Islet precursor cell (in vitro differentiated cells): ENCODE measurements at places on chromosomes 2 and 18.

- peak; percentile 82 for DNase-seq
These were observed 35.8 kb downstream of the CIB4 start for GRCh38 chr2:26605195-26605998.

- DNase-seq, result no peak
These were observed 5.8 kb upstream of the DUSP2 start for GRCh38 chr2:96150791-96151594.

GRCh38 chr2:216695401-216695821, at the start of gene IGFBP5:
IGFBP5 (minus strand) TSS chr2:216695549; CDS start chr2:216694775, 774 bp downstream.
- peak; percentile 86 for DNase-seq

DNA sequence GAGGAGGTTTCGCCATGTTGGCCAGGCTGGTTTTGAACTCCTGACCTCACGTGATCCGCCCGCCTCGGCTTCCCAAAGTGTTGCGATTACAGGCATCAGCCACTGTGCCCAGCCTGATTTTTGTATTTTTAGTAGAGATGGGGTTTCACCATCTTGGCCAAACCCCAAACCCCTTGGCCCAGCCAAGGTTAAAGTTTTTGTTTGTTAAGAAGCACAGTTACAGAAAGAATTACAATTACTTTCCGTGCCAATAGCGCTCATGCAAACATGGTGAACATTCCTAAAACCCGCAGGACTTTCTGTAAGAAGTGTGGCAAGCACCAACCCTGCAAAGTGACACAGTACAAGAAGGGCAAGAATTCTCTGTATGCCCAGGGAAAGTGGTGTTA, 26.1 kb downstream of the ITSN2 start:
- no peak for DNase-seq

DNA sequence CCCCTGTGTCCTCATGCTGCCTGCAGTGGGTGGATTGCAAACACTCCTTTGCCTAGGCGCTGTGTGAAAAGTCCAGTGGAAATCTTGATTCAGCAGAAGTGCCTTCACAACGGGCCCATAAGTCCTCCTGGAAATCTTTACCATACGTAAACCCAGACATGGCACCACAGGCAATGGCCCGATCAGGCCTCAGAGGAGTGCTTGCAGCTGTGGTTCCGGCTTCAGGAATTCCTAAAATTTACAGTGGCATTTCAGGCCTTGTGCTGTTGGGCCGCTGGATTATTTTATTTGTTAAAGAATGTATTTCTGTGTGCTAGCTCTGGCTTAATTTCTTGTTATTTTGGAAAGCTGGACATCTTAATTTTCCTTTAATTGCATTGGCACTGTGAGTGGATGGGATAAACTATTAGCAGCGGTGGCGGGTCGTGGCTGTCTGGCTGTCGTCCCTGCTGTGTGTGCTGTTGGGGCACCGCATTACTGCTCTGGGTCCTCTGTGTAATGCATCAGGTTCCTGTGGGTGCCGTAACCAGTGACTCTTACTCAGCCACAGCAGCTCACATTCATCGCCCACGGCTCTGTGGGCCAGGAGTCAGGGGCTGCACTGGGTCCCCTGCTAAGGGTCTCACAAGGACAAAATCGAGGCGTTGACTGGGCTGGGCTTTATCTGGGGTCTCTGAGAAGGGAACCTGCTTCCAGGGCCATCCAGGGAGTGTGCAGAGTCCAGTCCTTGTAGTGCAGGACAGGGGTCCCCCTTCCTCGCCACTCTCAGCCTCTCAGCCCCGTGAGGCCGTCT, 73.1 kb downstream of the RTP5 start:
- no peak for DNase-seq

- no peak for DNase-seq
These were observed 31.0 kb downstream of the TANC1 start for GRCh38 chr2:158999458-158999857.

GRCh38 chr2:36528274-36528673, 69.7 kb downstream of the FEZ2 start:
- DNase-seq, result no peak

- DNase-seq, result no peak
These were observed 3.2 kb downstream of the TBC1D8 start for GRCh38 chr2:101147971-101148370.

DNA sequence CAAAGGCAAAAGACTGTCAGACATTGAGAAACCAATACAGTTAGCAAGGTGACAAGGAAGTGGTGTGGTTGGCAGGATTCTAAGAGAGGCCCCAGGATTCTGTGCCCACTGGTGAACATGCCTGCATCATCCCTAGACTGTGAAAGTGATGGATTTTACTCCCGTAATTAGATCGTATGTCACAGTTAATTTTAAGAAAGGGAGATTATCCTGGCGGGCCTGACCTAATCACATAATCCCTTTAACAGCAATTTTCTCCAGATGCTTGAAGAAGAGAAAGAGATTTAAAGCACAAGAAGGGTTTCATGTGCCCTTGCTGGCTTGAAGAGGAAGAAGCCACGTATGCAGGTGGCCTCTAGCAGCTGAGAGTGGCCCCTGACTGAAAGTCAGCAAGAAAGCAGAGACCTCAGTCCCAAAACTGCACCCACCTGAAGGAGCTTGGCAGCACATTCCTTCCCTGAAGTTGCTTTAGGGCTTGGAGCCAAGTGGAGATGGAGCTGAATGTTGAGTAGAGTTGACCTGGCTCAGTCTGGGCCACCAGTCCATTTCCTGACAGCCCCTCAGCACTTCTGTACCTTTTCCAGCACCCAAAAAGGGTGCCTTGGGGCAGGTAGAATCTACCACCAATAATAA, 49.1 kb downstream of the GTF3C3 start:
- DNase-seq, result no peak

GRCh38 chr2:135281379-135281778, 229.3 kb downstream of the RAB3GAP1 start:
- DNase-seq, result no peak

DNA sequence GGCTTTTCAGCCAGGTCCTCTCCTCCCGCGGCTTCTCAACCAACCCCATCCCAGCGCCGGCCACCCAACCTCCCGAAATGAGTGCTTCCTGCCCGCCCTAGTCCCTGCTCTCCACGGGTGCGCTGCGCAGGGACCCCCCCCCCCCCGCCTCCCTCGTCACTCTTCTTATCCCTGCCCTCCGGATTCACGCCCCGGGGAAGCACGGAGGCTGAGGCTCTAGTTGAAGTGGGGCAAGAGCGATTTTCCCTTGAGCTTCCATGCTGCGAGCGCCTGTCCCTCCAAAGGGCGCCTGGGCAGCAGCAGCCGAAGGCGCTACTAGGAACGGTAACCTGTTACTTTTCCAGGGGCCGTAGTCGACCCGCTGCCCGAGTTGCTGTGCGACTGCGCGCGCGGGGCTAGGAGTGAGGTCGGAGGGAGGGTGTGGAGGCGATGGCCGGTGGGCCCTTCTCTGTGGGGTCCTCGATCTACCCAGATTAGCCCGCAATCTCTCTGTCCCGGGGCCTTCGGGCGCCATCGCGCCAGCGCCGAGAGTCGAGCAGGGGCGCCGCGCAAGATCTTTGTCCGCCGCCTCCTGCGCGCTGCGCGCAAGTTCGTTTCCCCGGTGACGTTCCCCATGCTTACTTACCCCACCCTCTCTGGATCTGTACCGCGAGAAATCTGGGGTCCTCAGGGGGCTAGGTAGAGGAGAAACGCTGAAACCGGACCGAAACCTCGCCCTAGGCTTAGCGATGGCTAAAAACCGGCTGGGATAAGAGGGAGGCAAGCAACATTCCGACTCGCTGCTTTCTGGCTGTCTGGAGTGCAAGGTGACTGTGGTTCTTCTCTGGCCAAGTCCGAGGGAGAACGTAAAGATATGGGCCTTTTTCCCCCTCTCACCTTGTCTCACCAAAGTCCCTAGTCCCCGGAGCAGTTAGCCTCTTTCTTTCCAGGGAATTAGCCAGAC, 677 bp downstream of the GAD1 start:
- no peak for DNase-seq

DNA sequence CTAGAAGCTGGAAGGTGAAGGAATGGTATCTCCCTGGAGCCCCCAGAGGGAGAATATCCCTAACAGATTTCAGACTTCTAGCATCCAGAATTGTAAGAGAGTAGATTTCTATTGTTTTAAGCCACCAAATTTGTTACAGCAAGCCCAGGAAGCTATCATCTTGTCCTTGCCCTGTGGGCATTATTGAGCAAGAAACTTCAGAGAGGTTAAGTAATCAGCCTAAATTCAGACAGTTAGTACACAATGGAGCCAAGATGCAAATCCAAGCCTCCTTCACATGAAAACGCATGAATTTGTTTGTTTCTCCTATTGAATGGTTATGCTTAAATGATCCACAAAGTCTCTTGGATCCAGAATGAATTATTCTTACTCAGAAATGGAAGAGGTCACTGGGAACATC, 55.2 kb upstream of the TRIB2 start:
- DNase-seq, result no peak

GRCh38 chr18:23756590-23757436, 67.6 kb downstream of the LAMA3 start:
- no peak for DNase-seq

DNA sequence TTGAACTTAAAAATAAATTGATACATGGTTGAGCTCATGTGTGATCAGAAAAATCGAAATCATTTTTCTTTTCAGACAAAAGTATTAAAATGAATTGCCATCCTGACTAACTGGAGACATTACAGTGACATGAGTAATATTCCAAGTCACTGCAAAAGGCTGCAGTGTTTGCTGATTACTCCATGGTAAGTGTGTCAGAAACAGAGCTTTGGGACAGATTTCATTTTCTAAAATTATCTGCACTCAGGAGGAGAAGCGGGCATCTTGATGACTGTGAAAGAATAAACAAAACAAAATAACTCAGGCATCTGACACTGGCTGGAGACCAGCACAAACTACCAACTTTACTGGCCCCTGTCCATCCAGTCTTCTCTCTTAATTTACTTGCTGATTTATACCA, 312.3 kb upstream of the PIK3C3 start:
- DNase-seq, result no peak

DNA sequence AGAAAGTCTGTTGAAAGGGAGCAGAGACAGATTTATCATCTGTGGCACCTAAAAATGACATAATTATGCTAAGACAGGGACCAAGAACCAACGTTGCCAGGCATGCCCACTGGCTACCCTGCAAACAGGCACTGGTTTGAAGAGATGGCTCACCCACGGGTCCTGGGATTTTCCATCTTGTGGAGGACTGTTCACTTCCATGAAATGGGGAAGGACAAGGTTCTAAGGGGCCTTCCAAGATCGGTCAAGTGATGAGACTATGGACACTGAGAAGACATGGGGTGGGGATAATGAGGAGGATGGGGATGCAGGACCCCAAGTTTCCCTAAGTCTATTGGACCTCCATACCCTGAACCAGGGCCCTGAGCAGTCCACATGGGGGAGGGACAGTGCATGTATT, 18.9 kb downstream of the LGALSL start:
- DNase-seq, result no peak

DNA sequence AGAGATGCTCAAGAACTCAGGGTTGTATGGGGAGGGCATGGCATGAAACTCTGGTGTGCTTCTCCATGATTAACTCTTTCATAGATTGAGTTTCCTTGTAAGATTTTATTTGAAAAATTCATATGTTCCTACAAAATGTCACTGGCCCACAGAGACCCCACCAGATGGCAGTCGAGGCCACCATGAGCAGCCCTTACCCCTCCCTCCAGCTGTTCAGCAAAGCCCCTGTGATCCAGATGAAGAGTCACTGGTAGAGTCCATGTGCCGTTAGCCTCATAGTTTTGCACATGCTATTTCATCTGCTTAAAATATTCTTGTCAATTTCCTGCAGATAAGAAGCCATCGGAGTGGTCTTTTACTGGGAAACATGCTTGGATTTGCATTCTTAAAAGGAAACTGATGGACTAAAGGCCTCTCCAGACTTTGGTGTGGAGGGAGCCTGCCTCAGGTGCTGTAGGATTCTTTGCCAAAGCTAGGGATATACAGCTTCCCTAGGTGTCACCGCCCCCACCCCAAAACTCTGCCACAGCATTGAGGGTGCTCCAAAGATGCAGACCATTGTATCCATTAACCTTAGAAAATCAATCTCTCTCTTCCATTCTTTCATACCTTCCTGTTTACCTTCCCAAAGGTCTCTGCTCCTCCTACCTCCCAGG, 18.8 kb downstream of the ZNF385B start:
- DNase-seq, result peak; percentile 58

GRCh38 chr2:207472343-207473048, 57.3 kb upstream of the CREB1 start:
- DNase-seq, result no peak

- DNase-seq, result no peak
These were observed 114.4 kb downstream of the ZFP36L2 start for GRCh38 chr2:43111788-43112554.

GRCh38 chr2:34851804-34852203, 1252.7 kb upstream of the FAM98A start:
- DNase-seq, result no peak

- DNase-seq, result no peak
These were observed 1.3 kb downstream of the ADCYAP1 start for GRCh38 chr18:905948-906415.

GRCh38 chr18:46336278-46337111, 232.3 kb downstream of the HAUS1 start:
- no peak for DNase-seq

GRCh38 chr2:119495948-119496347, 28.3 kb downstream of the SCTR start:
- peak; percentile 49 for DNase-seq

DNA sequence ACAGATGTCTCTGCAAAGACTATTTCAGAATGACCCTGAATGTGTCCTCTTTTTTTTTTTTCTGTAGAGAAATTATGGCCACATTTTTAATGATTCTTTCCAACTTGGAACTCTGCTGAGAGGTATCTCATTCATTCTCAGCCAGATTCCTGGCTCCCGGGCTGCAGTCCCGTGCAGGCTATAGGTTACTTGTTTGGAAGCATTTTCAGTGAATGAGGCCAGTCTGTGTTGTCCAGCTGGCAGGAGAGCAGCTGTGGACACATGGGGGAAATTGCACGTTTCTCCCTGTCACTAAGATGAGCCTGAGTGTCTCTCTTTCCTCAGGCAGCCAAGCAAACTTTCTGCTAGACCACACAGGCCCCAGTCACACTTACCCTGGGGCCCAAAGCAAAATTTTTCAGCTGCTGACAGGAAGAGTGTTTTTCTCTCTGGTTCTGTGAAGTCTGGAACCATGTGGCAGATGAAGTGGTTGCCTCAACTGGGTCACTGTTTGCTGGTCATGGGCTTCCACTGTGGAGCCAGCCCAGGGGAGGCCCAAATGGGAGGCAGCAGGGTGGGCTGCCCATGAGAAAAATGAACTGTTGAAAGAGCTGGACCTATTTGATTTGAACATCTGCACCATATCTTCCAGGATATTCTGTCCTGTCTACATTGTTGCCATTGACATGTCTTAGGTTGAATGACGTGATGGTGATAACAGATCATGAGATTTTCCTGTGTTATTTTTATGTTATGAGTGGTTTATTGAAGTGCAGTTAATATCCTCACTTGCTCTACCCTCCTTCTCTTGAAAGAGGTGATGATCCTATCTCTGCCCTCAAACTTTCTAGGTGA, 431.2 kb downstream of the LPIN1 start:
- DNase-seq, result peak; percentile 83

GRCh38 chr2:25576596-25576995, 96.8 kb downstream of the DTNB start:
- no peak for DNase-seq
